ENCODE measurements at places on chromosomes 4 and X.
A peak's percentile ranks its signal among the peaks of the same experiment; 100 is the strongest.

DNA sequence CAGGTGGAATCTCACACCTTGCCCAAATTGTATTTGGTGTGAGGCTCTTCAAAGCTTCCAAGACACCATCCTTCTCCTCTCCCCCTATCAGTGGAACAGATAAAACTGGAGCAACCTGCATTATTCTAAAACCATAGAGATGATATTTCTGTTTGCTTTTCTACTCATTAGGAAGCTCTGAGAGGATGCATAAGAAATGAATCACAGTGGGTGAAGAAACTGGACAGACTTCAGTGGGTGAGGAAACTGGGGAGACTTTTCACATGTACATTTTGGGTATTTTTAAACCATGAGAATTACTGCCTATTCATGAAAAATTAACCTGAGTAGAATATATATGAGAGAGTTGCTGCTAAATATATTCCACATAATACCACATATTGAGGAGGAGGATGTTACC, 16.4 kb downstream of the HAND2 start:
- DNase-seq, result no peak

GRCh38 chr4:128060699-128061565, at the start of gene LARP1B:
Gene LARP1B, plus strand, starts transcription at chr4:128061312. Its CDS starts 13,640 bp downstream, at chr4:128074952.
- DNase-seq, result peak; percentile 72

- DNase-seq, result no peak
These were observed 753.8 kb upstream of the PCDH7 start for GRCh38 chr4:29966386-29966785.

GRCh38 chrX:70455366-70456202, 10.9 kb downstream of the DLG3 start:
- DNase-seq, result no peak

DNA sequence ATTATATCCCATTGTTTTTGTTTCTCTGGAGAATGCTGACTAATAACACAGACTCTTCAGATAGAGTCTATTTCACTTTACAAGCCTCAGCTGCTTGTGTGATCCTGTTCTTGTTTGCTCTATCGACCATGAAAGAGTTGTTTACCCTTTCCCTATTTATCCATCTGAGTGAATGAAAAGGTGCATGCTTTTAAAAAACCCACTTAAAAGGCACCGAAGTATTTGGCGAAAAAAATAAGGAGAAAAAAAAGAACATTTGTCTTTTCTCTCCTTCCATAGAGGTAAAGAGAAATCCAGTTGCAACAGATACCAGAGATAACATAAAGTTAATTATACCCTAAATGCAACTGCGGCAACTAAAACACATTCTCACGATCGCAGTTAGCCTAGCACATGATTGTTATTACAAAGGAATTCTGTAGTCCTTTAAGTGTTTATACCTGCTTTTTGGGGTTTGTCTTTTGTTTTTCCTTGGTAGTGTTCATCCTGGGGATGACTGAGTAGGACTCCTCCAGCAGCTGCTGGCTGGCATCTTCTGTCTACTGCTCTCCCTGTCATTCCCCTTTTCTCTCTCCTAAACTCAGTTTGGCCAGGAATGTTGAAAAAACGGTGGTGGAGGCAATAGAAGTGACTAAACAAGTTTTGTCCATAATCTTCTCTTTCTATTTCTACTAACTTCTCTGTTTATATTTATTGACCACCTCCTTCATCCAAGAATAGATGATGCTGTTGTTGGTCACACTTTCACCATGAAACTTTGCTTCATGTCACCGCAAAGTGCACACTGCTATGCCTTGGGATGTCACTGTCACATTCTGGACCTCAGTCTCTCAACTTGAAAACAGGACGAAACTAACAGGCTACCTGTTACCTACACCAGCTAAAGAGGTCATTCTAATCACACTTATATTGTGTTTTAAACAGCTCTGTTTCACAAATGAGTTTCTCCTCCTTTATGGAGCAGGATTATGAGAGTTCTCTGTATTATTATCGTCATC, 41.9 kb upstream of the FRAS1 start:
- DNase-seq, result no peak

GRCh38 chr4:147794787-147795413, 63.0 kb downstream of the ARHGAP10 start:
- DNase-seq, result no peak

DNA sequence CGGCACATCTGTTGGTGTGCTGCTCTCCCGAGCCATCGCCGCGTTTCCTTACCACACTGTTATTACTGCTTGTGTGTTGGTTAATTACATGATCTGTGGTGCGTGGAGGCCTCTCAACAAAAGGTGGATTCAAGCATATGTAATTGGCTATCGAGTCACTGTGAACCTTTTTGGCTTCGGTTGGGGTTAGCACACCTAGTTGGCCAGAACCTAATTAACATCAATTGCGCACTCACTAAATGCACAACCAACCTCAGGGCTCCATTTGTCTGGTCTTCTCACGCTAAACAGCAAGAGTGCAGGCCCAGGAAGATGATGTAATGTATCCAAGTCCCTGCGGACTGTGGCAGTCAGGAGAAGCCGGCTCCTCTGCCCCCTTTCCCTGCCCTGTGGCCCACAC, 17.4 kb downstream of the ENPP6 start:
- DNase-seq, result no peak

DNA sequence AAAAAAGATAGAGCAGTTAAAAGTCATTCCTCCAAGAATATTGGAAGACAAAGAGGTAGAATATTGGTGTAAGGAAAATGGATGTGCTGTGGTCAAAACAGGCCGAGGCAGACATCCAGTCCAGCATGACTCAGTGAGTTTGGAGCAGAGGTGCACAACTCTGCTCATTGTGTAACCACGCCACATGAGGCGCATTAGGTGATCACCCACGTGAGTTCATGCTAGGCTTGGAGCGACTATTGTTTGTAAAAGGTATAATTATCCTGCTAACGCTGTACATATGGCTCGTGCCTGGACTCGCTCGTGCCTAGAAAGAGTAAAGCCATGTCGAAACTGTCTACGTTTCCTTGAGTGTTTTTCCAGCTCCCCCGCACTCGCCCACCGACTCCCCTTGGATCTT, 23.9 kb downstream of the C4orf54 start:
- no peak for DNase-seq

DNA sequence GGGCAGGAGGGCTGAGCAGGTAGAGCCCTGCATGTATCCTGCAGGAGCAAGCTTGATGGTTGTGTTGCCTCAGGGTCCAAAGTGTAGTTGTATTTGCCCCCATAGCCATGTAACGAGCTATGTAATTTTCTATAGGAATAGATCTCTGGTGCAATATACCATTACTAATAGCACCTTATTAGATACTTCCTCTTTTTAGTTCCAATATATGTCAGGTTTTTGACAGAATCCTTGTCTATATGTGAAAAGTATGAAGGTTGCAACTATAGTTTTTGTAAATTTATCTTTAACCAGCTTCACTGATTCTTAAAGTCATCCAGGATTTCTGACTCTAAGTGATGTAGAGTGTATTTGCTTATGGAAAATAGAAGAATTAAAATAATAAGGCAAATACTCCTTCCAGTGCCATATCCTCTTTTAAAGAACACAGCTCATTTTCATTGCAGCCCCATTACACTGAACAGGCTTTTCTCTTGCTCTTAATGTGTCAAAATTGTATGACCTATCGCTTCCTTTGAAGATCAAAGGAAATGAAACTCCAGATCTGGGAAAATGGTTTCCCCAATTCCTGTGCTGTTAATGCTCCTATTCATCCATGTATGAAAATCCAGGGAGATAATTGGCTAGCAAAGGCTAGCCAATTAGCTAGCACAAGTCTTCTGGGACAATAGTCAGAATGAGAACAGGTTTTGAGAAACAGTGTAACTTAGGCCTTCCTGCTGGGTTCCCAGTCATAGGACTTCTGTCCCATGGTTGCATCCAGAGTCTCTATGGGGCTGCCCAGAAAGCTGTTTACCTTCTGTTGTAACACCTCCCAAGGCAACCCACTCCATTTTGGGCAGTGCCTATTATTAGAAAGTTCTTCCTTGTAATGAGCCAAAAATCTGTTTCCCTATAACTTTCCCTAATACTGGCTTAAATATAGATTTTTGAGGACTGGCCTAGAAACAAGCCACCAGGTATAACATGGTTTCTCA, 90.6 kb downstream of the TSPAN7 start:
- DNase-seq, result no peak

DNA sequence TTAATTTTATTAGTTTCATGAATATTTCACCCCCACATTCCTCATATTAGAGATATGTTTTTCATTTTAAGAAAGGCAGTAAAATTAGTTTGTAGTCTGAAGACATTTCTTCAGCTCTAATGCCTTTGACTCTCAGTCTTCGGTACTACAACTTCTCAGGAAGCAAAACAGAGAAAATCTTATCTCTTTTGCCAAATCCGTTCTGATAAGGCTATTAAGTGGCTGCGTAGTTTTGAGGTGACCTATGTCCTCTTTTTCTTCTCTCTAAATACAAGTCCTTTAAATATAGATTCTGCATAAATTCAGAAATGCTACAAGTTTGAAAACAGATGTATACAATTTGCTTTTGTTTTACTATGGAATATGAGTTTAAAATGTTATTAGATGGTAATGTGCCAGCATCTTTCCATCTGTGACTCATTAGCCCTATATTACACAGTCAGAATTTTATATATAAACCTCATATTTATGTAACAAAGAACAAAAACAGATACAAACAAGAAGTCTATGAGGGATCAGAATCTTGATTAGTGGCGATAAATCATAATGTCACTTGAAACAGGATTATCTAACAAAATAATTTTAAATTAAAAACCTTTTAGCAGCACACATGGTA, 181.2 kb upstream of the ETNPPL start:
- no peak for DNase-seq

DNA sequence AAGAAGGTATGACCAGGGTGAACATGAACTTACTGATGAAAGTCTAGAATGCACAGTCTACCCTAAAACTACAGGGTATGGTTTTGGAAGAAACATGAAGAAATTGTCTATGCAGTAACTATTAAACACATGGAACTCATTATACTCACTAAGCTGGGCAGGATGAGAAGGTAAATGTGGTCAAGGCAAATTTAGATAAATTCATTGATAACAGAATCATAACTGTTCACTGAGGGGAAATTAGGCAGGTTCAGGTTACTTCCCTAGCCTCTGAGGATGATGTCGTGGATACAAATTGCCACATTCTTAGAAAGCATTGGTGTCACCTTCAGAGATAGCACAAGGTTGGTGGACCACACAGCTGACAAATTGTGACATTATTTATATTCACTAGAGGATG, 40.4 kb upstream of the MID1IP1 start:
- no peak for DNase-seq

DNA sequence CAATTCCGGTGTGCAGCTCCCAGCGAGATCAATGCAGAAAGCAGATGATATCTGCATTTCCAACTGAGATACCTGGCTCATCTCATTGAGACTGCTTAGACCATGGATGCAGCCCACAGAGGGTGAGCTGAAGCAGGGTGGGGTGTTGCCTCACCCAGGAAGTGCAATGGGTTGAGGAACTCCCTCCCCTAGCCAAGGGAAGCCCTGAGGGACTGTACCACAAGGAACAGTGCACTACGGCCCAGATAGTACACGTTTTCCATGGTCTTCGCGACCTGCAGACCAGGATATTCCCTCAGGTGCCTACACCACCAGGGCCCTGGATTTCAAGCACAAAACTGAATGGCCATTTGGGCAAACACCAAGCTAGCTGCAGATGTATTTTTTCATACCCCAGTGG, 150.0 kb downstream of the TET2 start:
- DNase-seq, result no peak

- DNase-seq, result no peak
These were observed 50.1 kb downstream of the GABRG1 start for GRCh38 chr4:46073778-46074177.

GRCh38 chr4:138452826-138453225, 210.7 kb upstream of the SLC7A11 start:
- DNase-seq, result no peak

GRCh38 chr4:163959932-163960331, 465.4 kb downstream of the TMA16 start:
- DNase-seq, result no peak

DNA sequence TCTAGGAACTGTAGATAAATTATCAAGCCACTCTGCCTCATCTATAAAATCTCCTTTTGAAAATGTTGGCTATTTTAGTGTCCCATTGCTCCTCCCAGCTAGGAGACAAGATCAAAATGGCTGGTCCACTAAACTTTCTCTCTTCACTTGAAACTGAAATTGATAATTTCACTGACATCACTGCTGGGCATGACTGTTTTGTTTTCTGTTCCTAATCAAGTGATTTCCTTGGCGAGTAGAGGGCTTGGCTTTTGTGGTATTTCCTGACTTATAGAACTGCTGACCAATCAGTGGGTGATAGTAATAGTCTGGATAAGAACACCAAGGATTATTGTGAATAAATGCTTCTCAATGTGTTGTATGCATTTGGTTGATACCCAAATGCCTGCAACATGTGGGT, 2152.9 kb downstream of the ARAP2 start:
- DNase-seq, result no peak

DNA sequence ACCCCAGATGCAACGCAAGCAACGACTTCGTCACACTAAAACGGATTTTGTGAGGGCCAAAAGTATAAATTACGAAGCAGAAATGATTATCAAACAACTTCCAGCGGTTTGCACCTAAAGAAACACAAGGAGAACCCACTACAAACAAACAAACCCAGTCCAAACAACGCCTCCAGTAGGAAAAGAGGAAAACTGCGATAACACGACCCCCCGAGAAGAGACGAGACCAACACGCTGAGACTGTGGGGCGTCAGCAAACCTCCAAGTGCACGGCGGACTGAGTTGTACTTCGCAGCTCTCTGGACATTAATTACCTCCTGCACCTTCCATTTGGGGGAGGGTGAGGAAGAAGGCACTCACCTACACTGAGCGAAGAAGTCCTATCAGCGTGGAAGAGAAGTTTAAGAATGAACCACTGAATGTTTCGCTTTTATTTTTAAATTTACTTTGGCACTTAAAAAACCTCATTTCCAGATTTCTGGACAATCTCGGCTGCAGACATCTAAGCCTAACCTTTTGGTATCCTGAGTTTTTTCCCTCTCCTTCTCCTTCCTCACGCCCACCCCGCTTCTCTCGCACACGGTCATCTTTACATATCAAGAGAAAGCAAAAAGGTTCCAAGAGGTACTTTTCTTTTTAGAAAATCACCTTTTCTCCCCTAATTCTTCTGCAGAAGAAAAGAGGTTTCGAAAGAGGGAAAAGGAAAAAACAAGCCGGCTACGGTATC, at the start of gene MAB21L2:
MAB21L2 (plus strand) TSS at position 6 of the 727 bp plus-strand sequence. CDS start 879 bp downstream, outside the sequence.
- DNase-seq, result no peak

Measured in stimulated activated CD4-positive, alpha-beta T cell treated with anti-CD3 and anti-CD28 coated beads, TNF-alpha, amount 100 ng/mL, for 1 hour (primary cell).